ENCODE measurements at places on chromosomes 6 and 20.
A peak's percentile ranks its signal among the peaks of the same experiment; 100 is the strongest.

DNA sequence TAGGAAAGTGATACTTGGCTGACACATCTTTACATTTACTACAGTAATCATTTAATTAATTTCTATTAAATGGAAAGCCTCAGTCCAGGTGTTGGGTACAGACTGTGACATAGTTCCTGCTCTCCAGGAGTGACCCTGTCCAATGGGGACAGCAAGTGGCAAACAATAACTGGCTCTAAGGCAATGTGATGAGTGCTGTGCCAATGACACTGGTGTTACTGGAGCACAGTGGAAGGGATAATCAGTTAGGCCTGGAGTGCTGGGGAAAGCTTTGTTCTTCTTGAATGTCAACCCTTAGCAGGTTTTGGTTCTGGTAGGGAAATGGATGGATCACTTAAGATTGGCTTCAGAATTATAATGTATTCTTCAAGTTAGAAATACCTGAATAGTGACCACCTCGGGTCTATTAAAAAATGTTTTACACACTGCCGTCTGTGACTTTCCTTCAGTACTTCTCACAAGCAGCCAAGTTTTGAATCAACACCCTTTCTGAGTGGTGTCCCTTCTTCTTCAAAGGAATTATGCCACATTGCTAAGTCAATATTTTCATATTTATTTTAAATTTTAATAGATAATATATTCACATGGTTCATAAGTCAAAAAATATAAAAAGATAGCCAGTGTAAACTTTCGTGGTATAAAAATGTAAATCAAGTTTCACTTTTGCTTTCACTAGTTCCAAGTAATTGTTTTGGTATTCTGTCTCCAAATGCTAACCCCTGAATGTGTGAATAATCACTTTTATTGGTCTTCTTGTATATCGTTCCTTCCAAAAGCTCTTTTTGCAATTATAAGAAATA lies 9.6 kb downstream of the CMTR1 start:
- no peak for DNase-seq

GRCh38 chr20:1489764-1490436 lies 1.3 kb downstream of the SIRPB2 start:
- DNase-seq = no peak

DNA sequence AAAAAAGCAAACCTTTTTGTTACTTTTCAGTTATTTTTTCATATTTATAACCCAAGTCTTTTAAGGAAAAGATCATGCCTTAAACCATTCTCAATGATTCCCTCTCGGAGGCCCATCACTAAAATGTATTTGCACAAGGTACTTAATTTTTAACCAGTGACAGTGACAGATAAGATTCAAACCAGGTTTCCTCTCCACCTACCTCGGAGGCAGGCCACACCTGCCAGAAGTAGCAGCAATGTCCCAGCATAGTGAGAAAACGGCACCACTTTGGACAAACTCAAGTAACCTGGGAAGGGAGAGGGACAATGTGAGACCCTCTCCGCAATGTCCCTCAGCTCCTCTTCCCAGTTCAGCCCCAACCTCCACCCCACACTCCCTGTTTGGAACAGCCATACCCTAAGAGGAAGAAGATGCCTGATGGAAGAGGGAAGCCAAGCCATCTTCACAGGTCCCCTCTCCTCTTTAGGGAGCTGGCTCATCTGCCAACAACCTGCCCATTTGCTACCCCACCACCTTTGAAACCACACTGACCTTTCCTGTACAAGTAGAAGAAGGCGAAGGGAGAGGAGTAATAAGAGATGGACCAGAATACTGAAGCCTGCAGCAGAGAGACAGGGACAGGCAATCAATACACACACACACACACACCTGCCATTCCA lies 2.3 kb downstream of the ABHD16A start:
- DNase-seq = no peak

DNA sequence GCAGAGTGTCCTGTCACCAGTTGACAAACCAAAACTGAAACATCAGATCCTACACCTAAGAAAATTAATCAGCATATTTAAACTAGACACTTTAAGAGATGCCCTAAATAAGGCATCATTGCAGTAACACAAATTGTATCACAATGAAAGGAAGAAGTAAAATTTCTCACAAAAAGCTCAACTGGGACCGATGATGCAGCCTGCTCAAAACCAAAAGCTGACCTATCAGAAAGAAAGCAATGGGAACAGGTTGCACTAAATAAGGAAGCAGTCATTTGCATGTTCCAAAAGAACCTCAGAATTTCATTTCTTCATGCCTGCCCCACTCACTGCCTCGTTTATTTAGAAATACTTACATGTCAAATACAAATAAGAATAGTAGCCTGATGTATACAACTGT lies 12.1 kb downstream of the HIVEP2 start:
- DNase-seq = no peak

GRCh38 chr6:138129190-138129589 lies 22.0 kb upstream of the PERP start:
- no peak for DNase-seq

GRCh38 chr6:35919827-35920751 lies 809 bp downstream of the SRPK1 start:
- peak; percentile 68 for DNase-seq

DNA sequence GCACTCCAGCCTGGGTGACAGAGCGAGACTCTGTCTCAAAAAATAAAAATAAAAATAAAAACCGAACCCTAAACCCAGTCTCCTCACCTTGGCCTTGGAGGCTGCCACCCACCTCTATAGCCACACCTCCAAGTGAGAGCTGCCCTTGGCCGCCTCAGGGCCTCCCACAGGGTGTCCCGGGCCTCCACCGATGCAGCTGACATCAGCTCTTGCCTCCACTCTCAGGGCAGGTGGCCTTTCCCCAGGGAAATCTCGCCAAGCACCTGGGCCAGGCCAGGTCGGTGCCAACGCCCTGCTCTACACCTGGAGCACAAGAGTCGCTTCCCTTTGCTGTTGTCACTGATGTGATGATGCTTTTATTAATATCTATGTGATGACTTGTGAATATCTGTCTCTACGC lies 8.9 kb upstream of the MYL9 start:
- DNase-seq = peak; percentile 12

GRCh38 chr6:89079511-89080234 lies 878 bp upstream of the PNRC1 start:
- peak; percentile 77 for DNase-seq

DNA sequence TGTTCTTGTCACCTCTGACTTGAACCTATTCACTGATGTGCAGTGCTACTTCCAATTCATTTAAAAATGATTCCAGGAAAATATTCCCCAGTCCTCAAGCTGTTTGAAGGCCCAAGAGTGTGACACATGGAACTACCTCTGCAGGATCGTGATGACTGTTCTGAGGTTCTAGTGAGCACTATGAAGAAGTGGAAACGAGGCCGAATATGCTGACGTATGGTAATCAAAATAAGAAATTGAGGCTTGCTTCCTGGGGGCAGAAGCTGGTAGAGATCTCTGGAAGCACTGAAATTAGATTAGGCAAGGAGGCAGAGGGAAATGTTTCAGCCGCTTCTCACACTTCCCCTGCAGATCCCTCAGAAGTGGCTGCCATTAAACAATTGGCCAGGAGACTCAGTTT lies 15.7 kb downstream of the TMEM242 start:
- no peak for DNase-seq

- no peak for DNase-seq
Observed at GRCh38 chr6:71194724-71195123, 93.9 kb upstream of the OGFRL1 start.

- no peak for DNase-seq
Observed at GRCh38 chr6:170383466-170384035, 77.0 kb downstream of the FAM120B start.

GRCh38 chr6:110656492-110656891 lies 158.8 kb downstream of the CDK19 start:
- no peak for DNase-seq

DNA sequence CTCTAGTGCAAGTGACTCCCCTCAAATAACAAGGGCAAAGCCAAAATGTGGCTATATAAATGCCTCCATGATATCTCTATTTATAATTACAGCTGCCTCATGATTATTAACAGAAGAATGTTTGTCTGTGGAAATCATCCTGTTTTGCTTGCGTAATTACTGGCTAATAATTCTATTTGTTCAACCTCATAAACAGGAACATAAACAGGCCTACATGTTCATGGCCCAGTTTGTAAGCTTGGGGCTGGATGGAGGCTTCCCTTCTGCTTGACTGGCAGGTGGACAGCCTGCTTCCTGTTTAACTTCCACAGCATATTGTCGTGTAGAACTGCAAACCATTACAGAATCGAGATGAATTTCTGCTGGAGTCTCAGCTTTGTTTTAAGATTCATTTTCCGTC lies 766.0 kb upstream of the MAP3K7 start:
- DNase-seq = no peak

DNA sequence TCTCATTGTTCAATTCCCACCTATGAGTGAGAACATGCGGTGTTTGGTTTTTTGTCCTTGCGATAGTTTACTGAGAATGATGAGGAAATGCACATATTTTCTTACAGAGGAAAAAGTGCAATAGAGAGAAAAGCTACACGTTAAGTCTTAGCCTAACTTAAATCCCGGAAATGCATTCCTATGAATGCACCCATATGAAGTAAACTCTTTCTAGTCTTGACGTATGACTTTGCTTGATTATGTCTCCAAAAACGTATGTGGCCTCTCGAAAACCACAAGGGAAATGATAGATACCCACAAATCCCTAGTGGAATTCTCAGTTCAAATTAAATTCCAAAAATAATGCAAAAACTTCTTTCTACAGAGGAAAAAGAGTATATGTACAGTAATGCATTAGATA lies 90.7 kb upstream of the SASH1 start:
- no peak for DNase-seq

DNA sequence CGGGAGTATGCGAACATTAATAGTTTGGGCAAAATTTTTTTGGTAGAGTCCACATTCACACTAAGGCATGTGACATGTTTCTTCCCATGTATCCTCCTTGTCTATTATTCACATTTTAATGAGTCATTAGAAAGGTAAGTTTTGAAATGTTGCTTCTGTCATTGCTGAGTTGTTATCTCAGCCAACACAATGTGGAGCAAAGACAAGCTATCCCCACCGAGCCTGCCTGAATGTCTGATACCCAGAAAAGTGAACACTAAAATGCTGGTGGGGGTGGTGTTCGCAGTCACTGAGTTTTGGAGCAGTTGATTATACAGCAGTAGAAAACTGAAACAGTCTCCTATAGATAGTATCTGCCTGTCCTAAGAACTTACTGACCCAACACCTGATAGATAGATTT lies 68.3 kb upstream of the ASF1A start:
- no peak for DNase-seq

- no peak for DNase-seq
Observed at GRCh38 chr6:38020593-38020992, 201.1 kb downstream of the ZFAND3 start.

- DNase-seq = no peak
Observed at GRCh38 chr6:3754776-3755175, 3.3 kb upstream of the PXDC1 start.

DNA sequence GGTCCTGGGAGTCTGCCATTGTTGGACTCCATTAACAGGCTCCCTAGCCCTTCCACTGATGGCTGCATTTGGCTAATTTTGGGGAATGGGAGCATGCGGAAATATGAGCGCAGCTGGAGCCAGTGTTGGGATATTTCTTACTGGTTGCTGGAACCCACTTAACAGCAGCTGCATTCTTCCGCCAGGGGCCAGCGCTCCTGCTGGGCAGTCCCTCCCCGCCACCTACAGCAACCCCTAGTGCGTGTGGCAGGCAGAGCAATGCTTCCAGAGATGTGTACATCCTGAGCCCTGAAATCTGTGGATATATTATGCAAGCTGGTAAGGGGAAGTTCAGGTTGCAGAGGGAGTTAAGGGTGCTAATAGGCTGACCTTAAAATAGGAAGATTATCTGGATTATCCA lies 16.4 kb downstream of the CST8 start:
- no peak for DNase-seq

GRCh38 chr20:63690898-63691710 lies 5.3 kb upstream of the TNFRSF6B start:
- DNase-seq = no peak

GRCh38 chr20:39849171-39849570 lies 839.9 kb downstream of the MAFB start:
- no peak for DNase-seq

DNA sequence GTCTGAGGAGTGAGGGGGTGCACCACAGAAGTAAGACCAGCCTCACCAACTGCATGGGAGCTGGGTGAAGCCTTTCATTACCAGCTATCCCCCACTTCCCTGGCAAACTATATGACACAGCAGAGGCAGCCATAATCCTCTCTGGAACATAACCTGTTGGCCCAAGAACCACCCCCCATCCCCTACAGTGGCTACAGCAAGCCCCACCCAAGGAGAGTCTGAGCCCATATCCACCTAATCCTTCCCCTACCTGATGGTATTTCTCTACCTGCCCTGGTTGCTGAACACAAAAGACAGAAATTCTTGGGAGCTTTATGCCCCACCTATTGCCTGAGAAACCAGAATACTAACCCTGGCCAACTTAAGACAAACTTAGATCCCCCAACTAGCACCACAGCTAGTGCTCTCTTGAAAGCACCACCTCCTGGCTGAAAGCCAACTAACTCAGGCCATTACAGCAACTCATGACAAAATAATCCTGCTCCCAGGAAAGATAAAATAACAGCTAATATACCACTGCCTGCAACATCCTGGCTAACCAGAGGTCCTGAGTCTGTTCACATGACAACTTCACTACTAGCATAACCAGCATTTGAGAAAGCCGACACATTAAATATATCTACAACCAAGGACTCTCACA lies 11.2 kb downstream of the RNGTT start:
- DNase-seq = no peak

DNA sequence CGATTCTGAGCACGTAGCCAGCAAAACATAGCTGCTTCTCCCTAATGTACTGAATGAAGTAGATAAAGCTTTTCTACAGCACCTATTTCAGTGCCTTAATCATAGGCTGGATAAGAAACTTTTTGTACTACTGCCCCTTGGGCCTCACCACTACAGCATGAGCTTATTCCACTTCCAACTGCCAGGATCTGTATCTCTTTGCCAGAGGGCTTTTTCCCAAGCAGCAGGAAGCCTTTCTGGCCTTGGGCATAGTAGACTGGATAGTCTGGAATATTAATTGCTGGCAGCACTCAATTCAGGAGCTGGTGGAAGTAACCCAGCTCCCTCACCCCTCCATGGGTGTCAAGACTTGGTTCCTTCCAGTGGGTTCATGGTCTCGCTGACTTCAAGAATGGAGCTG lies 43.6 kb downstream of the ANKEF1 start:
- DNase-seq = no peak

Data from DMS79 treated with DMSO at 0.1 percent for 48 hours (cell line).